ENCODE measurements at places on chromosomes 6 and 20.
A peak's percentile ranks its signal among the peaks of the same experiment; 100 is the strongest.

- no peak for DNase-seq
Observed at GRCh38 chr20:48064929-48065328, 279.6 kb upstream of the SULF2 start.

- no peak for DNase-seq
Observed at GRCh38 chr20:10721976-10722375, 48.2 kb upstream of the JAG1 start.

- no peak for DNase-seq
Observed at GRCh38 chr6:144886682-144887081, 601.5 kb downstream of the UTRN start.

DNA sequence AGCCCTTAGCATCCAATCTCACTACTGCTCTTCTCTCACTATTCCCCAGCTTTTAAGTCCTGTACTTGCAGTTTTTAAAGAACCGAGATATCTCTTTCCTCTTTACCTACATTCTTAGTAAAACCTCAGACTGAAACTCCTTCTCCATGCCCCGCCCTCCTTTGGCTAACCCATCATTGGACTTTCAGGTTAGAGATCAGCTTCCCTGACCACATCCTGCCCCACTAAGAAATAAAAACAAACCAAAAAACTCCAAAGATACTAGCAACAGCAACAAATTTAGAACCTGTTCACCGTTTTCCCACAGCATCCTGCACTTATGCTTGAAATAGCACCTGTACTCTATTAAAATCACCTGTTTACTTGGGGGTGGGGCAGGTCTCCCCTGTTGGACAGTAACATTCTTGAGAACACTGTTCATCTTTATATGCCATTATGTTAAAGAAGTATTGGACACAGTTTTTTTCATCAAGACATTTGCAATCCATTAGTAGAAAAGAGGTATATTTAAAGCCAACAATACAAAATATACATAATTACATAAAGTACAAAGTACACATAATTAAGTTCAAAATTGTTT, 16.3 kb upstream of the SMAP1 start:
- DNase-seq = no peak

DNA sequence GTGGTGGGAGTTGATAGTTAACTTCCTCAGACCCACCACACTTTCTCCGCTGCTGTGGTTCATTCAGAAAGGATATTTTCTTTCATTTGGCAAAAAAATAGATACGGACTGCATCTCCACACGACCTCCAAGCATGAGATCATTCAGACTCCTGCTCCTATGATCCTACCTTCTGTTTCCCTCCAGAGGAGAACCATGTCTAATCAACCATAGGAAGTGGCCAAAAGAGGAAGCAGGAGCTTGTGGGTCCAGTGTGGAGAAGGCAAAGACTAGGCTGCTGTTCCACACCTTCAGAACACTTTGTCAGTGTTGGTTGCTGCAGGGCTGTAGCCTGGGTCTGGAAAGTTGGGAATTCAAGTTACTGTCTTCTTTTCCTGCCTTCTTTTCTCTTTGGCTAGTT, 10.6 kb upstream of the KIF13A start:
- no peak for DNase-seq

DNA sequence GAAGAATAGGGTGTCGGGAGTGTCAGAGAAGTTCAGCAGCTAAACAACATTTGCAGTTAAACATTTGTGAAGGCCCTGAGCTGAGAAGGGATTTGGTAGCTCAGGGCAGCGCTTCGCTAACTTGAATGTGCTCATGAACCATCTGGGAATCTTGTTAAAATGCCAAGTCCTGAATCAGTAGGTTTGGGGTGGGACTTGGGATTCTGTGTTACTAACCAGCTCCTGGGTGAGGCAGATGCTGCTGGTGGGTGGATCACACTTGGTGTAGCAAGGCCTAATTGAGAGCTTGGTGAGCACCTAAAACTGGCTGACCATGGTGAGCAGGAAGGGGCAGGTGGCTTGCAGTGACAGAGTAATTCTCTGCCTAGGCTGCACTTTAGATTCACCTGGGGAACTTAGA, 5.9 kb downstream of the PTPRA start:
- DNase-seq = no peak

DNA sequence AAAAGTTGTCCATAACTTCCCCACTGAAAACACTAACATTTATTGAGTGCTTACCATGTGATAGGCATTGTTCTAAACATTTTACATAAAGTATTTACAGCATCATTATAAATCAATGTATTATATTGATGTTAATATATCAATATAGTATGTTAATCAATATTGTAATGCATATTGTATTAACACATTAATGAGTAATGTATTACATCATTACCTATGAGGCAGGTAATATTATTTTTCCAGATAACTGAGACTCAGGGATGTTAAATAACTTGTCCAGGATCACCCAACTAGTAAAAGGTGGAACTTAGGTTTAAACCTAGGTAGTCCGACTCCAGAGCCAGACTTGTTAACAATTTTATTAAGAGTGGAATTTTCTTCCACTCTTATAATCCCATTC, 12.2 kb upstream of the TREM2 start:
- no peak for DNase-seq

DNA sequence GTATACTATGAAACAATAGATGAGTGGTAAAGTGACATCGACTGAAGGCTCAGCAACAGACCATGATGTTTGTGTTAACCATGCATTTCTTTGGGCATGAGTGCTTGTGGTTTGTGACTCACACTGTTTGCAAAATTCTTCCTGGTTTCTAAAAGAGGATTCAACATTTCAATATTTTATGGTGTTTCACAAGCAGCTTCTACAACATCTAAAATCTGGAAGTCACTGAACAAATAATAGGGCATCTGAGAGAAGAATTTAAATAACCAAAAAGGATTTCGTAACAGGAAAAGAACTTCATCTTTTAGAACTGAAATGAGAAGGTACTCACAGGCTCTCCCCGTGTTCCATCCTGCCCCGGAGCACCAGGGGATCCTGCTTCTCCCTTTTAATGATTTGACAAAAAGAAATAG, 146.2 kb downstream of the COL21A1 start:
- DNase-seq = peak; percentile 94

DNA sequence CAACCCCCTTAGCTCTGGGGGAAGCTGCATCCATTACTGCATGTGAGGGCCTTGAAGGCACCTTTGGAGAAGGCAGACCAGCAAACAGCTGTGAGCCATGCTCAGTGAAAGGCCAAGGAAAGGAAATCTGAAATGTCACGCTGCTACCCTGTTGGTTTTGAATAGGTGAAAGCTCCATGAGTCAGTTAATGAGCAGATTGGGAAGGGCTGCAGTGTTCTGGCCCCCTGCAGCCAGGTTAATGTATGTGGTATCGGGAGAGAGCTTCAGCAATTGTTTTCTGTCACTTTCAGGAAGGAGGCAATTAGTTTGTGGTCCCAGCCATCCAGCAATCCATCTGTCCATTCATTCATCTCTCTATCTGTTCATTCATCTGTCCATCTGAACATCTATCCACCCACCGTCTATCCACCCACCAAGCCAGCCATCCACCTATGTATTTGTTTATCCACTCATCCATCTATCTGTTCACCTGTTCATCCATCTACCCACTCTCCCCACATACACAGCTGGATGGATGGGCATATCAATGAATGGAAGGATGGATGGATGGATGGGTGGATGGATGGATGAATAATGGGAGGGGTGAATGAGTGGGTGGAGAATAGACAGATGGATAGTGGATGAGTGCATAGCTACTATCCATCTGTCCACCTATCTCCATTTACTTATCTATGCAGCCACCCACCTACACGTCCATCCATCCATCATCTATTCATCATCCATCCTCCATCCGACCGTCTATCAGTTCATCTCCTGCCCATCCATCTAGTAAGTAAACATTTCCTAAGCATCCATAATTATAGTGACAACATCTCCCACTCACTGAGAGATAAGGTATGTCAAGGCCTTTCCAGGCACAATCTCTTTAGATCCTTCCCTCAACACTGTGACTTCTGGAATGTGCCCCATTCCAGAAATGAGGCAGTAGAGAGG, 16.0 kb downstream of the PCK1 start:
- no peak for DNase-seq

DNA sequence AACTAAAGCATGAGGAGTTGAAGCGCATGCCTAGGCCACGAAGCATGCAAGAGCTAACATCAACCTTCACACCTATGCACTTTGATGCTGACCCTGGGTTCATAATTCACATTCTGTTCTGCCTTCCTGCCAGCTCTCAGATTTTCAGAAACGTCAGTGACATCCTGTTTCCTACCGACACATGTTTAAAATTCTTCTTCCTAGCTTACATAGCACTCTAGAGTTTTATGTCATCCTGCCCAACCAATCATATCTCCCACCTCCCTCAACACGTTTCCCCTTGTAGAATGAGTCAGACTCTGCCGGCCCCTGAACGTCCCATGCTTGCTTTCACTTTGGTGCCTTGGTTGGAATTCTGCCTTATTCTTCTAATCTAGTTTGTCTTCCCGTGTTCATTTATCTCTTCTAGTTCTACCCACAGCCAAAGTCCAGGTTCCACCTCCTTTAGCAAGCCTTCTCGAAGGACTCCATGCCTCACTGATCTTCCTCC, 97.2 kb upstream of the MAP7 start:
- no peak for DNase-seq

- no peak for DNase-seq
Observed at GRCh38 chr20:58976061-58976730, 4.9 kb upstream of the NELFCD start.

- no peak for DNase-seq
Observed at GRCh38 chr6:44179648-44180047, 21.0 kb downstream of the CAPN11 start.

DNA sequence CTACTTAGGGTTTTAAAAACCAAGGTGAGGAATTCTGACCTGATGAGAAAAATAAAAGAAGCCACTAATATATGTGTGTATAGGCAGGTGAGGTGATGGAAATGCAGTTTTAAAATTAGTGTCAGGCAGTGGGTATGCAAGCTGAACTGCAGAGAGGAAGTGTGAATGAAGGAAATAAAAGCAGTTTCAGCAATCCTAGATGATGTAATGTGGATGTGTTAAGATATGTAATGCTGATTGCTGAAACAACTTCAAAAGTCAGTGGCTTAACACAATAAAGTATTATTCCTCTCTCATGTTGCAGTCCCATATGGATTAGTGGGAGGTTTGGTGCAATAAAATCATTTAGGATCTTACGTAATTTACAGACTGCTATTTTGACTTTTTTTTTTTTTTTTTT, 119.9 kb upstream of the ASCC3 start:
- DNase-seq = peak; percentile 57

- no peak for DNase-seq
Observed at GRCh38 chr6:163739408-163739725, 324.8 kb downstream of the QKI start.

- DNase-seq = no peak
Observed at GRCh38 chr6:39377539-39377950, 55.0 kb upstream of the KCNK16 start.

GRCh38 chr6:79544299-79544927, 7.2 kb upstream of the LCA5 start:
- no peak for DNase-seq

GRCh38 chr6:143323729-143324470, 126.6 kb downstream of the ADAT2 start:
- DNase-seq = no peak

- DNase-seq = no peak
Observed at GRCh38 chr6:127303917-127304316, 37.3 kb downstream of the RNF146 start.

DNA sequence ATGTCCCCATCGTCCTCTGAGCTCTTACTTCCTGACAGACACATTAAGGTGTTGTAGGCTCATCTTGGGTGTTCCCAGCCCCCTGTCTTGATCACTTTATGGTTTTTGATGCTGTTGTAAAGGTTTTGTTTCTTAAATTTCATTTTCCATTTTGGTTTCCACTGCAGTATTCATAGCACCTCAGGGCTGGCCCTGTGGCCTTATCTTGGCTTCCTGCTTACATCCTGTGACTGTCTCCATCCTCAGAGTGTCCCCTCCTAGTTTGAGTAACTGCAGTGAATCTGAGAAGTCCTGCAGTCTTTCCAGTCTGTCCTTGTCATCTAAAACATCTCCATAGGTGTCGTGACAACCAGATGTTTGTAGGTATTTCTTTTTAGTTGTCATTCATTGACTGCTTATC, 50.9 kb downstream of the JARID2 start:
- DNase-seq = no peak

DNA sequence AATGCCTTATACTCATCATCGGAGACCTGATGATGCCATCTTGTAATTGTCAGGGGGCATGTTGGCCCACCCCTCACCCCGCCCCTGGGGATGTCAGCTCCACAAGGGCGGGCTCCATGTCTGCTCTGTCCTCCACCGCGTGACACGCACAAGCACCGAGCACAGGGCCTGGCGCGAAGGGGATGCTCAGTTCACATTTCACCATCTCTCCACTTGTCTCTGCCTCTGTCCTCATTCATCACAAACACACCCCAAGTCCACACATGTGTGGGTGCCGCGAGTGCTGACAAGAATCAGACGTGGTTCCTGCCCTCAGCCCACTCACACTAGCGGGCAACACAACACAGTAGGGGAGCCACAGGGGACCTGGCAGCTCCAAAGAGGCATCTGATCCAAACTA, 151.2 kb upstream of the PTPN1 start:
- DNase-seq = no peak
